ENCODE measurements at places on chromosomes 11 and 22. TPM values are rescaled to one million over a fixed set of nuclear protein-coding genes. Genes with fewer than 3 reads are reported as not detected.

SAA2 gene
- total RNA-seq = not detected

OR52M1 gene
- total RNA-seq = not detected

OR8D4 gene
- not detected for total RNA-seq

F2 gene
- total RNA-seq = not detected

OTOG gene
- total RNA-seq = not detected

TMEM45B gene
- total RNA-seq = not detected

TPBGL gene
- not detected for total RNA-seq

OR8D1 gene
- not detected for total RNA-seq

TIMP3 gene
- 145 TPM for total RNA-seq

OR5B17 gene
- not detected for total RNA-seq

AASDHPPT gene
- total RNA-seq = 55.0 TPM

ANKK1 gene
- total RNA-seq = under 0.01 TPM

FLRT1 gene
- total RNA-seq = 0.17 TPM

SMIM38 gene
- total RNA-seq = 0.51 TPM

CYP2R1 gene
- total RNA-seq = 13.9 TPM

GLYAT gene
- total RNA-seq = not detected

SLC22A8 gene
- not detected for total RNA-seq

SRSF8 gene
- total RNA-seq = 15.7 TPM

C11orf87 gene
- not detected for total RNA-seq

ALG9 gene
- 26.5 TPM for total RNA-seq

UPK3A gene
- total RNA-seq = not detected

C11orf97 gene
- not detected for total RNA-seq

PKNOX2 gene
- total RNA-seq = 1.0 TPM

HINFP gene
- total RNA-seq = 14.4 TPM

CHRM1 gene
- total RNA-seq = not detected

C11orf86 gene
- not detected for total RNA-seq
